ENCODE measurements at places on chromosomes 6 and 20.

GRCh38 chr6:14953836-14954235, 292.0 kb upstream of the JARID2 start:
- no peak for DNase-seq

DNA sequence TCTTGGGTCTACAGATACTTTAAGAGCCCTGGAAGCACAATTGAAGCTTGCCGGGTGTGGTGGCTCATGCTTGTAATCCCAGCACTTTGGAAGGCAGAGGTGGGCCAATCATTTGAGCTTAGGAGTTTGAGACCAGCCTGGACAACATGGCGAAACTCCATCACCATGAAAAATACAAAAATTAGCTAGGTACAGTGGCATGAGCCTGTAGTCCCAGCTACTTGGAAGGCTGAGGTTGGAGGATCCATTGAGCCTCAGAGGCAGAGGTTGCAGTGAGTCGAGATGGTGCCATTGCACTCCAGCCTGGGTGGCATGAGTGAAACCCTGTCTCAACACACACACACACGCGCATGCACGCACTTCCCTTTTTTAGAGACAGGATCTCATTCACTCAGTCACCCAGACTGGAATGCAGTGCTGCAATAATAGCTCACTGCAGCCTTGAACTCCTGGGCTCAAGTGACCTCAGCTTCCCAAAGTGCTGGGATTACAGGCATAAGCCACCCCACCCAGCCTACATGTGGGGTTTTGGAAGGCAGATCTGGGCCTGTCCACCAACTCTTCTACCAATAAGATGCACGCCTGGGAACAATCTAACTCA, 182.5 kb upstream of the JARID2 start:
- DNase-seq, result peak; percentile 54

- DNase-seq, result no peak
Measured at GRCh38 chr6:125537090-125537489, 212.3 kb upstream of the HEY2 start.

- no peak for DNase-seq
Measured at GRCh38 chr20:54262671-54263070, 54.8 kb downstream of the PFDN4 start.

DNA sequence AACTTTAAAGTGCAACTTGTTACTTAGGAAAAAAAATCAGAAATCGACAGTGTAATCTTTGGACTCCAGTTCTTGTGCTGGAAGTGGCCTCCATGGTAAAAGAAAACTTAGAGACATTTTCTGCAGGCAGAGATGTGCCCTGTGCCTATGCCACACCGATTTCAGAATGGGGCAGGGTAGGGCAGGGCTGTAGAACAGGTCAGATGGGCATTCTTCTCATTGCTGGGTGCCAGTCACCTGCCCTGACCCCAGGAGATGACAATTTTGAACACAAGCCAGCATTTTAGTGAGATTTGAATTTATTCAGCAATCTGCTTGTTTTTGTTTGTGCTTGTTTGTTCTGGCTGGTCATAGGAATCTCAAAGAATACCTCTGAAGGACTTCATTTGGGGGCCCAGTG, 63.3 kb downstream of the SASH1 start:
- DNase-seq, result no peak

GRCh38 chr6:108078191-108078590, 3.6 kb upstream of the OSTM1 start:
- no peak for DNase-seq

- DNase-seq, result peak; percentile 96
Measured at GRCh38 chr20:41482647-41483552, 116.3 kb upstream of the EMILIN3 start.

- peak; percentile 61 for DNase-seq
Measured at GRCh38 chr6:45422503-45423110, 44.9 kb upstream of the SUPT3H start.

DNA sequence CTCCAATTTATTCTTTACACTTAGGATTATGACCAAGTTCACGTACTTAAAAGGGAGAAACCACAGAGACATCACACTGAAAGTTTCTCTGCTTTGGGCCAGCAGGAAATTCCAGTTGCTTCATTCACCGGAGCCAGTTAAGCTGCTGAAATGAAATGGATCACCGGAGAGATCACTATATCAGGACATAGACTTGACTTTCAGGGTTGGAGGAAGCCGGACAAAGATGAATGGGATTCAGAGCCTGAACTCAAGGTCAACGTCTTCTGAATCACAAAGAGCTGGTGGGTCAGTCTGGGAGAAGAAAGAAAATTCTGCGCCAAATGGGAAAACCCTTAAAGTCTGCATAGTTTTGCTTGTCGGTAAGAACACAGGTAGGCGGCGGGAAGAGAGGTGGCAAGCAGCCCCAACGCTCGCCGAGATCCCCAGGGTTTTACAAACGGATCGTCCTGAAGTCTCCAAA, 81.9 kb upstream of the CCDC28A start:
- DNase-seq, result peak; percentile 76

DNA sequence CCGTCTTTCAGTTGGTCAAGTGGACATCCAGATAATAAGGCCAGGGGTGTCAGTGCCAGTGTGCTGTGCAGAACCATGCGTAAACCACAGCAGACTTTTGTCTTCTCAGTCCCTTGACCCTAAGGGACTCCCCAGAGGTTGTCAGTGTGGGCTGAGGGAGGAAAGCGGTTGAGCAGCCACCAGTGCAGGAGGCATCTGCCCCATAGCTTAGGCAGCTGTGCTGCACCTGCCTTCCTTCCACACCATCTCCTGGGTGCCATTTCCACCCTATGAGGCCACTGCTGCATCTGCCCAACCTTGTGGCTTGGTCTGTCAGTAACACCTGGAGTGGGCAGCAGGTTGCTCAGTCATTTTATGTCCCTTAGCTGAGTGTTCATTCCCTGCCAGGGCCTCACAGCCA, 26.0 kb downstream of the PRPF6 start:
- no peak for DNase-seq

DNA sequence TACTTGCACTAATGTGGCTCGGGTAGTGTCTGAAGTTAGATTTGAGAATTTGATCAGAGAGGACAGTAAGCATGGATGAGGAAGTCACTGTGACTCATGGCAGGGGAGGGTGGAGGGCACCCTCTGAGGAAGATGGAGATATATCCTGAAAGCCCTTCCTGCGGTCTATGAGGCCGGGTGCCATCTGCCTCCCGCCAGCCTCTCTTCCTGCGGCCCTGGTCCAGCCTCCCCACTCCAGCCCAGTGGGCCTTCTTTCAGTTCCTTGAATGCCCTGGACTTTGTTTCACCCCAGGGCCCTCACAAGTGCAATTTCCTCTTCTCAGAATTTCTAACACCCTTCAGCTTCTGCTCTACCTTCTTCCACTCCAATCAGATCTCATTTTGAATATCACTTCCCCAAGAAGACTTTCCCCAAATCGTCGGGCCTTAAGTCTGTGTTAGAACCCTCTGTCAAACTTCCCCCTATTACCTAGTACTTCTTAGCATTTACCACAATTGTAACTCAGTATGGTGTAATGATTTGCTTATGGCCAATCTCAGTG, 20.2 kb upstream of the TNFAIP3 start:
- no peak for DNase-seq

- DNase-seq, result peak; percentile 56
Measured at GRCh38 chr6:128511506-128511905, 8.9 kb downstream of the PTPRK start.

GRCh38 chr6:122078481-122078880, 321.0 kb upstream of the HSF2 start:
- DNase-seq, result no peak

- no peak for DNase-seq
Measured at GRCh38 chr6:75431379-75431778, 62.2 kb downstream of the FILIP1 start.

DNA sequence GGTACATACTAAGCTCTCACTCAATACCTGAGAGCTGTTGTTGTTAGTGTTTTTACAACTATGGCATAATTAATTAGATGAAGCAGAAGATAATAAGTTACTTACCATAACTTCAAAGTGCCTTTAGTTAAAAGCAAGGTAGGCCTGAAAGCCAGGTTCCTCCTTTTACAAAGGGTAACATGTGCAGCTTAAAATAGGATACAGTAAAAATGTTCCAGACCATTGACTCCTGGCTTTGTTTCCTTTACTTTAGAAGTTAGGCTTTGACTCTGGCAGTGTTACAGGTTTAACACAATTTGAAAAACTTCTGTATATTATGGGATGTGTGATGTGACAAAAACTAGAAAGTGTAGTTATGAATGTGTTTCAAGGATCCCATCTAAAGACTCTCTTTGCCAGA, 522.5 kb downstream of the EPM2A start:
- no peak for DNase-seq

DNA sequence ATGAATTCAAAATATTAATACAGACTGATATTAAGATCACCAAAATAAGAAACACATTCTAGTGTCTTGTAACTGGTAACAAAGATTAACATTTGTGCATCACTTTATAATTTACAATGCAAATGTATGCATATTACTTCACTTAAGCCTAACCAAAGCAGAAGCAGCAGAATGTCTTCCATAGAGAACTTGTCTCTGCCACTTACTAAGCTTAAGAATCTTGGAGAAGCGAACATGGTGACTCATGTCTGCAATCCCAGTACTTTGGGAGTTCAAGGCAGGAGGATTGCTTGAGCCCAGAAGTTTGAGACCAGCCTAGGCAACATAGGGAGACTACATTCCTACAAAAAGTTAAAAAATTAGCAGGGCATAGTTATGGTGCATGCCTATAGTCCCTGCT, 18.8 kb downstream of the AK9 start:
- peak; percentile 59 for DNase-seq

DNA sequence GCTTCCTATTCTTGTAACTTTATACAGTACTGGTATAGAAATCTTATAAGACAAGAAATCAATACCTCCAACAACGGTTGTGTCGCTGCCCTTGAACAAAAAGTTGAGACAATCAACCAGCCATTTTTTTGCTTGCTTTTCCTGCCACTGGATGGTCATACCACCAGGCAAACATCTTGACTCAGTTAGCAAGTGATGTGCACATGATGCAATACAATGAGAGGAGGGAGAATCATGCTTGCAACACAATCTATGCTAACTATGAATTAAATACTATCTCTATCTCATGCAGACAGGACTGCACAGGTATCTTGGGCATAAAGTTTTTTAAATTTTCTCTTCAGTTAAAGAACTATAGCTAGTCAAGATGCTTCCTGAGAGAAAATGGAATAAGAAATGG, 877.7 kb upstream of the CITED2 start:
- peak; percentile 3 for DNase-seq

GRCh38 chr6:143337201-143337949, 113.1 kb downstream of the ADAT2 start:
- DNase-seq, result no peak

DNA sequence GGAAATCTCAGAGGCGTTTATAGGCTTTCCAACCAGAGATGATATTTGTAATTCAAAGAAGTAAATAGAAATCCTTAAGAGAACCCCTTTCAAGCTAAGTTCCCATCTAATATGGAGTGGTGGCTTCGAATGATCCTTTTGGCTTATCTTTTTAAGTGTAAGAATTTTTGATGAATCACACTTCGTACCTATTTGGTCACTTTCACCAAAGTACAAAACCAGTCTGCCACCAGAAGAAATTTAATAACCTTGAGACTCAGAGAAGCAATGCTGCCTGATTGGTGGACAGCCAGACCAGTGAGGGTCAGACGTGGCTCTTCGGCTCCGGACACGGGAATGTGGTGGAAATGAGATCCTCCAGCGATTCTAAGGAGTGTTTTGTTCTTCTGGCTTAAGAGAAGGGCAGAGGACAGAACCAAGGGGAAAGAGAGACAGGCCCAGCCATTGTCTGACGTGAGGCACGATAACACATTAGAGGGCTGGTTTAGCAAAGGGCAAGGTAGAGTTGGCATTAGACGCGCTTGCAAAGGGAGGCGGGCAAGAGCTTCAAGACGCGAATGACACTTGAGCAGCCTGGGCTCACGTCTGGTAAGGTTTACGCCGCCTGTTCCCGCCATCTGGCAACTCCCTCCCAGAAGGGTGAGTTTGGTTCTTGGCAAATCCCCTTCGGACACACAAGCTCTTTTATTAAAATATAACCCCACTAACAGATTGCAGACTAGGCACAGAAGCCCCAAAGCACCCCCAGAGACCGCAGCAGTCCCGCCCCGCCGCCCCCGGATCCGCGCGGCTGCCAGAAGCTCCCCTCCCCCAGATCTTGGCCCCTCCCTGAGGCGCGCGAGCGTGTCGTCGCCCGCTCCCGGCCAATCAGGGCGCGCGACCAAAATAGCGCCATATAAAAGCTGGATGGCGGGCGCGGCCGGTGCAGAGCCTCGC, 50.0 kb upstream of the EZR start:
- no peak for DNase-seq

DNA sequence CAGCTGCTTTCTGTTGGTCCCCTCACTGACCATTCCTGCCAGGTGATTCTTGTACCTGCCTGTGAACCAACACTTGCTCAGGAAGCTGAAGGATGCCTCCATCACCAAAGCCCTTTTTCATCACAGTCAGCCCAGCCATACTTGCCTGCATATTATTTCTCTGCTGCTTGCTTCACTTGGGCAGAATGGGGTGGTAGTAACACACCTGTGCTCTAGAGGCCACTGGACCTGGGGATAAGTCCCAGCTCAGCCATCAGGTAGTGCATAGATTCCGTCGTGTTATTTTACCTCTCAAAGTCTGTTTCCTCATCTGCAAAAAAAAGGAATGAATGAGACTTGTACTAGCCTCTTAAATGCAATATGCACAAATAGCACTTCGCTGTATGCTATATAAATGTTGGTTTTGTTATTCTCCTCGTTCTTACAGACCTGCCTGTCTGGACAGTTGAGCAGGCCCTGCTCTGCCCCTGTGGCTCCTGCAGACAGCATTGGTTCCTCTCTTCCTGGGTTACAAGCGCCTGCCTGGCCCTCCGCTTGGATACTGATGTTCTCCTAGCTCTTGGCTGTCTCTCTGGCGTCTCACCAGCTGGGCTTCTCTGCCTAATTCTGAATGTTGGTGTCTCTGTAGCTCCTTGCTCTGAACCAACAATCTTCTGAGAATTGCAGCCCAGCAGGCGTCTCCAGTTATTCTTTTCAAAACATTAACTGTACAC, 151.8 kb downstream of the UNC5CL start:
- no peak for DNase-seq

DNA sequence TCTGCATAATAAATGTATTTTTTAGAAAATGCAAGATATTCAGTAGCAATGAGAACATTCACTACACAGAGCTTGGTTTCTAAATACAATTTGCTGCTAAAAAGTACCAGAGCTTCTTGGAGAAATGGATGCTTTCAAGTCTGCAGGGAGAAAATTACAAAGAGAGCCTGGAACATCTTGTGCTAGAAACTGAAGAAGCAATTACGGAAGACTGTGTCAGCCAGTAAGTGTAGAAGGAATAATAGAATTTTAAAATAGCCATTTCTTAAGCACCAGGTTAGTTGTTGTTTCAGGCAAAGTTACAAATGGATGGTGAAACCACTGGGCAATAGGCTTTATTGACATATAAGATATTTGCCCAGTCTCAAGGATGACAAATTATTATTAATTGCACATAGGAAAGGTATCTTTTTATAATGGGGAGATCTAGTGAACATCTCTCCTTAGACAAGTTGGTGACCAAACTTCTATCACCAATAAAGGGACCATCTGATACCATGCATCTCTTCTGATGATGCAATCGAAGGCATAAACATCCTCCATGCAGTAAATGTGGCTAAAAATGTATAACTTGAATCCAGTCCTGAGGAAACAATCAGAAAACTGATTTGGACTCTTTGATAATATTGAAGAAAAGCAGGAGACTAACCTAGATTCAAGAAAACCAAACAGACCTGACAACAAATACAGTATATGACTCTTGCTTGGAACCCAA, 81.7 kb downstream of the ARHGAP18 start:
- no peak for DNase-seq

Measured in HCEC 1CT (cell line).